ENCODE measurements at places on chromosomes 6 and 20. TPM values are rescaled to one million over a fixed set of nuclear protein-coding genes. Genes with fewer than 3 reads are reported as not detected.

The FAM210B gene
- total RNA-seq = 44.6 TPM

The ZFAND3 gene
- 42.1 TPM for total RNA-seq

The RAB44 gene
- total RNA-seq = not detected

The NMBR gene
- not detected for total RNA-seq

The BFSP1 gene
- 3.6 TPM for total RNA-seq

The JPH2 gene
- total RNA-seq = 10.4 TPM

The PTGIS gene
- total RNA-seq = 5.6 TPM

The TAGAP gene
- total RNA-seq = not detected

The LHFPL5 gene
- total RNA-seq = not detected

The EYA2 gene
- not detected for total RNA-seq

The C6orf163 gene
- total RNA-seq = 0.59 TPM

The PHACTR3 gene
- total RNA-seq = not detected

The CCN2 gene
- 176 TPM for total RNA-seq

The ECT2L gene
- total RNA-seq = not detected

The ACTL10 gene
- 2.7 TPM for total RNA-seq

The OPRL1 gene
- total RNA-seq = 3.0 TPM

The JAG1 gene
- 9.5 TPM for total RNA-seq

The LPIN3 gene
- 7.0 TPM for total RNA-seq

The OTOR gene
- total RNA-seq = not detected

The PANK2 gene
- 60.3 TPM for total RNA-seq

The PCK1 gene
- total RNA-seq = not detected

The TNFRSF6B gene
- 95.5 TPM for total RNA-seq

The LY6G6F gene
- not detected for total RNA-seq

The FLRT3 gene
- total RNA-seq = 24.3 TPM

The TRAPPC3L gene
- total RNA-seq = not detected

The WFDC12 gene
- total RNA-seq = not detected

The PI16 gene
- total RNA-seq = 0.59 TPM

The QKI gene
- total RNA-seq = 77.8 TPM

The EDN1 gene
- total RNA-seq = 2.8 TPM

The TBX18 gene
- 3.6 TPM for total RNA-seq

The OOEP gene
- not detected for total RNA-seq

The BPIFB1 gene
- not detected for total RNA-seq

The KCNG1 gene
- 108 TPM for total RNA-seq

The HSPA12B gene
- total RNA-seq = not detected

The BPIFA1 gene
- total RNA-seq = not detected

The CLIC5 gene
- total RNA-seq = not detected

The ERVFRD-1 gene
- not detected for total RNA-seq

The DNPH1 gene
- 26.3 TPM for total RNA-seq

The DSP gene
- total RNA-seq = 9.2 TPM

The MAFB gene
- total RNA-seq = 0.14 TPM

The SUPT3H gene
- total RNA-seq = 16.6 TPM
